Activated CD8-positive, alpha-beta memory T cell treated with anti-CD3 and anti-CD28 coated beads for 48 hours (primary cell): ENCODE measurements at places on chromosomes 7 and 10.

GRCh38 chr7:100679129-100679926, 5.8 kb downstream of the GNB2 start:
- DNase-seq, result no peak

GRCh38 chr7:476736-477360, 42.8 kb downstream of the PDGFA start:
- no peak for DNase-seq

GRCh38 chr10:131653140-131653539, 247.7 kb upstream of the PPP2R2D start:
- DNase-seq, result no peak

- DNase-seq, result no peak
Measured at GRCh38 chr7:149720372-149721083, 52.9 kb downstream of the ZNF467 start.

DNA sequence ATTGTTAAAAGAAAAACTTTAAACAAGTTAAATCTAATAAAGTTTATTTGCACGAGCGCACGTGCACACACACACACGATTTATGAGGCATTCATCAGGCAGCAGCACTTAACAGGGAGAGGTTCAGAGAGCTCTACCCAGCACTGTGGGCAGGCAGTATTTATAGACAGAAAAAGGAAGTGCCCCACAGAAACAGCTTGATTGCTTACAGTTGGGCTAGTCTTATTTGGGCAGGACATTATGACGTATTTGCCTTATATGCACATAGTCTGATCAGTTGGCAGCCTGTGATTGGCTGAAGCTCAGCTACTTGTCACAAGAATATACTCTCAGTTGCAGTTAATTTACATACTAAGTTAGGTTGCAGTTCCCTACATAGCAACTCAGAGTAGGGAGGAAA, 1.2 kb upstream of the SDHAF3 start:
- no peak for DNase-seq

GRCh38 chr10:87506956-87507355, 2.3 kb downstream of the MINPP1 start:
- no peak for DNase-seq

DNA sequence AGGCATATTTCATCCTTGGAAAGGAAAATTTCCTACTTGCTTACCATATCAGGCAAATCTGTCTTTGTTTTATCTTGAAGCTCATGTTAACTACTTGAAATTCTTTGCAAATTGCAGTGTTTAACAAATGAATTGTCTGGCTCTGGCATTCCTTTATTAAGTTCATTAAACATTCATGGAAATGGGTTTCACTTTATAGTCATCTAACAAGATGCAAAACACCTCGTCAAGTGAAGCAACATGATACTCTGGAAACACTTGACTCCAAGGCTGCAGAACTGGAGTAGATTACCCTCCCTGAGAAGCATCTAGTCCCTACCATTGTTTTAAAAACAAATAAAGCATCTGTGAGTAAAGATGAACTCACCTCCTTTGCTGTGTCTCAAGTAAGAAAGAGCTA, 1086.9 kb downstream of the NRG3 start:
- no peak for DNase-seq

DNA sequence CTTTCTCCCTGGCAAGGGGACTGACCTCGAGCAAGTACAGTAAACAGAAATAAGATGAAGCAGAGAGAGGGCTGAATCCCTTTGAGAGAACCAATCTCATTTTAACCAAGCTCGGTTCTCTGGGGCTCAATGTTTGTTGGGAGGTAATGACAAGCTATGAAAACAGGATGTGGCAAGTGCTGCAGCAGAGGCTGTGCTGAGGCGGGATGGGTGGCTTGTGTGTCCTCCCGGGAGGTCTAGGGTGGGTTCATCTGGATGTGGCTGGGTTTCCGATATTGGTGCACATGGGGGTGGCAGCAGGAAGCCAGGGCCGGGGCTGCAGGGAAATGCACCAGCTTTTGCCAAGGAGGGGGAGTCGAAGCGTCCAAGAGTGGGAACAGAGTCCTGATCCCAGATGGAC, 84.5 kb downstream of the AOAH start:
- peak; percentile 7 for DNase-seq

DNA sequence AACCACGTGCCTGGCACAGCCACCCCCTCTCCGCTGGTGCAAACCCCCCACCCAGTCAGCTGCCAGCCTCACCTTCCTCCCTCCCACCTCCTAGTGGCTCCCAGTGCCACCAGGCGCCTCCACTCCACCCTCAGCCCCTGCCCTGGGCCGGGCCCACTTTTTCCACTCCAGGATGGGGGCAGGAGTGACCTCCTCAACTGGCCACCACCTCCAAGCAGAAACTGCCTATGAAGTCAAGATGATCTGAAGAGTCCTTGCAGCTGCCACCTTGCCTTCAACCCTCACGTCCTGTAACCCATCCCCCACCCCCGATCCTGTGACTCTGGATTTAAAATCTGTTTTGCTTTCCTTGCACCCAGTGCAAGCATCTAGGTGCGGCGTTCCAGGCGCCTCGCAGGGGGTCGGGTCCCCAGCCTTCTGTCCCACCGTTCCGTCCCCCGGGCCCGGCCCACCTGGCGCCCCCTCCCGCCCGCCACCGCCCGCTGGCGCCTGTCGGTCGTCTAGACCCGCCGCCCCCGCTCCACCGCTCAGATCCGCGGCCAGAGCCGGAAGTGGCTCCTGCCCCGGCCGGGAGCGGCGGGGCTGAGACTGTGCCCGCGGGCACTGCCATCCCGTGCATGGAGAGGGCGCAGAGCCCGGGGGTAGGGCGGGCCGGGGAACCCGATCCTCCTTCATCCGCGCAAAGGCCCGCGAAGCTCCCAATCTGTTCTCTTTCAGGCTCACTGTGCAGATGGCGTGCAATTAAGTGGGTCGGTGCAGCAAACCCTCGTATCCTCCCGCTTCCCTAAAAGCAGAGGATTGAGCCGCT, 51.2 kb upstream of the GTF2I start:
- DNase-seq, result no peak

DNA sequence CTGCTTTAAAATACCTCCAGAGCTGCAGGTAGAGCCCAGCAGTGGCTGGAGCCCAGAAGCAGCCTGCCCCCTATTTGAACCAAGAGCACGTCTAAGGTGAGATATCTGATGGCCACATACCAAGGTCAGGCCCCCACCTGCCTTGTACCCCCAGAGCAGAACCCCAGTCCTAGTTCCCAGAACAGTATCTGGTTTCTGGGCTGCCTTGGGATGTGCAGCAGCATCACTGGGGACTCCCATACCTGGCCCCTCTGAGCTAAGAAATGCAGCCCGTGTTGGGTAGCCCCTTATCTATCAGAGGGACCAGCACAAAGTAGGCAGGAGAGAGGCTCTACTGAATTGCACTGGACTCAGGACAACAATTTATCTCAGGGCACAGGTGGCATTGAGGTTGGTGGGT, 8.9 kb downstream of the SFTPD start:
- DNase-seq, result no peak

- no peak for DNase-seq
Measured at GRCh38 chr7:120996988-120997345, 8.5 kb downstream of the CPED1 start.

DNA sequence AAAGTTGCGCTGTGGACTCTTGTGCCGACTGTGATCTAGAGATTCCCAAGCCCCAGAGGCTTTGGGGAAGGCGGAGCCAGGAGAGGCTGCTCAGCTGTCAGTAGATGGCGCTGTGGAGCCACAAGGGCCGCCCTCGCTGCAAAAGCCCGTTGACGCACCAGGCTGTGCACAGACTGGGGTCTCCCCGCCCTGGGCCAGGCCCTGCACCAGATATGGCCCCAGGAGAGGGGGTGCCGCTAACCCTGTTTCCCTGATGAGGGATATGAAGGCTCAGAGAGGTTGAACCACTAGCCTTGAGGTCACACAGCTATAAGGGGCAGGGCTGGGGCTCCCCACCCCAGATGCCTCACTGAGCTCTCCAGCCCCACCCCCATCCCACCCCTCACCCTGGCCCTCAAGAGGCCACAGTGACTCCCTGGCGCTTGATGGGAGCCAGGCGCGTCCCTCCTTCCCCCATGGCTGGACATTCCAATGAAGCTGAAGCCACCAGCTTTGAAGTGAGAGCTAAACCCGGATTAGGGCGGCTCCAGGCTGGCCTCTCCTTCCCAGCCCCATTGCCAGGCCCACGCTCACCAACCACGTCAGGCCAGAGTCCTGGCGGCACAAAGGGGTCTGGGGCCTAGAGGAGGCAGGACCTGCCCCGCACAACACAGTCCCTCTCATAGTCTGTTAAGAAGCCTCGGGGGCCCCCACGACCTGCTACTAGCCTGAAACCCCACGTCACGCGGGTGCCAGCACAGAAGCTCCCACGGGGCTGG, 26.4 kb downstream of the MYL10 start:
- DNase-seq, result peak; percentile 28

GRCh38 chr7:86926732-86927131, 132.7 kb downstream of the ELAPOR2 start:
- DNase-seq, result no peak

GRCh38 chr10:1963341-1963740, 226.0 kb upstream of the ADARB2 start:
- no peak for DNase-seq

GRCh38 chr10:128304271-128304670, 178.0 kb upstream of the MKI67 start:
- no peak for DNase-seq

GRCh38 chr10:6034371-6034770, 27.8 kb downstream of the IL2RA start:
- DNase-seq, result no peak

DNA sequence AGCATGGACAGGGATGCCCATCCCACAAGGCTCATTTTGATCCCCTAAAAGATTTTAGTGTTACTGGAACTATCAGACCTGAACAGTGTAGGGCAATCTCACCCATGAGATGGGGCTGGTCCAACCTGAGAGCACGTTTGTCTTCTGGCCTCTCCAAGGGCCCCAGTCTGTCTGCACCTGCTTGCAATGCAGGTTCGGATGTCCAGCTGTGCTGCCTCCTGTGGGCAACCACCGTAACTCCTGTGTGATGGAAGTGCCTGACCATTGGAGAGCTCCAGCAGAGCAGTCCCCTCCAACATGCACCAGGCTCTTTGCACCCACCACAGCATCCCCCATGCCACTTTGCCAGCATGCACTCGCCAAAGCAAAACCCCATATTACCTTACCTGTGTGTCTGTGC, 290.1 kb upstream of the KCND2 start:
- no peak for DNase-seq

DNA sequence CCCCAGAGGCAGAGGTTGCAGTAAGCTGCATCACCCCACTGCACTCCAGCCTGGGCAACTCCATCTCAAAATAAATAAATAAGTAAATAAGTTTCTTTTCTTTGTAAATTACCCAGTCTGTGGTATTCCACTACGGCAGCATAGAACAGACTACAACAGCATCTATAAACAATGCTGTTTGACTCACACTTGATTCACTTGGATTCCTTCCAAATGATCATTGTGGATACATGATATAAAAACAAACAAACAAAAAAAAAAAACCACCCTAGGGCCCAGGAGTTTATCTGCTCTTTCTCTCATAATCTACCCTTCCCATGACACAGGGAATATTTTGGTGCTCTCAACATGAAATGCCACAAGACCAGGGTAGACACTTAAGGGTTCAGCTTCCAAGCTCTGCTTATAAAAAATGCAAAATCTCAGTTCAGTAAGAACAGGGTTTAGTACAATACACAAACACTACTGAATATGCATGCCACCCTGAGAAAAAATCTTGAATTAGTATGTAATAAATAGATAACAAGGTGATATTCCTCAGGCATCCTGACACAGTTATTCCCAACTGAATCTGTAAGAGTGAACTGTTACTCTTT, 200.9 kb downstream of the FAM107B start:
- DNase-seq, result no peak

DNA sequence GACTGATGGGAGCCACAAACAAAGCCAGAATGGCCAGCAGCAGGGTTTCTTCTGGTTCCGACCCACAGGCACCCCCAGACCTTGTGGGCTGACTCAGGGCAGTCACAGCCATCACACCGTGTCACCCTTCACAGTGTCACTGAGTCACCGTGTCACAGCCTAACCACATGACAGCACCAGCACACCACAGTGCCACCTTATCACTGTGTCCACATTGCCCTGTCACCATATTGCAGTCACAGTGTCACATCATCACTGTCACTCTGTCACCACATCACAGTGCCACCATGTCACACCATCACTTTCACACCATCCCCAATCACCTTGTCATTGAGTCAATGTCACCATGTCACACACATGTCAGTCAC, 77.0 kb downstream of the OAT start:
- no peak for DNase-seq

DNA sequence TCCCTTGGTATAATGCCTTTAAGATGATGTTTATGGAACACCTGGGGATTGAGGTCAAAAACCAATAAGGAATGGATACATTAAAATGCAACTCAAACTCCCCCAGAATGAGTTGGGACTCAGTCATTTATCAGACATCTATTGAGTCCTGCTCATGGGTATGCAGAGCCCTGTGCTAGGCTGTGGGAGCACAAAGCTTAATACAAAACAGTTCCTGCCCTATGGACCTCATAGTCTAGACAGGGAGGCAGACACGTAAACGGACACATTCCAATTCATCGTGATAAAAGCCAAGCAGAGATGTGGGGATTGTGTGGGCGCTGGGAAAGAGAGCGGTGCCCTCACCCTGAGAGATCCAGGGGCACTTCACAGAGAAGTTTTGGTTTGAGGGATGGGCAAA, 181.7 kb downstream of the PTEN start:
- no peak for DNase-seq

DNA sequence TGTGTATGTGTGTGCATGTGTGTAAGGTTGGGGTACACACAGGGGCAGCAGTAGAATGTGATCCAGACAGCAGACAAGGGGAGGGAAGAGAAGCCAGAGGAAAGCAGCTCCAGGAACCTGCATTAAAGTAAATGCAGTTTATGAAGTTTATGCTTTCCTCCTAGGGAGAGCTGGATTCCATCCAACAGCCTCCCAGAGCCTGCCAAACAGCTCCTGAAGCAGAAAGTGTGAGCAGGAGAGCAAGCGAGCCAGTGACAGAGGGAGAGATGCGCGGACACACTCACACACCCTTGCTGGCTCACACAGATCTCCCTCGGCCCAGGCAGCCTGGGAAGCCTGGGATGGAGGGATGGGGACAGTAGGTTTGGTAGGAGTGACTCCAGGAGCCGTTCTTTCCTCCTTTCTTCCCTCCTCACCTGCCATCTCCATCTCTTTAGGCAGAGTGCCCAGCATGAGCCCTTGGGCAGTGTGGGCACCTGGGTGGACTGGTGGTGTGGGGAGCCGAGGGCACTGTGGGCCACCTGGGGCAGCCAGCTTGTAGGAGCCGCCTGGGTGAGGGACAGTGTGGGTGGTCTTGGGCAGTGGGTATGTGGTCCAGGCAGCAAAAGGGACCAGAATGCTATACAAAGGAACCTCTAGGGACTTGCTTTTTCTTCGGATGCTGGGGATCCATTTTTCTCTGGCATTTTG, 46.1 kb downstream of the PAX2 start:
- no peak for DNase-seq

- DNase-seq, result no peak
Measured at GRCh38 chr10:73119952-73120351, 9.7 kb downstream of the NUDT13 start.

DNA sequence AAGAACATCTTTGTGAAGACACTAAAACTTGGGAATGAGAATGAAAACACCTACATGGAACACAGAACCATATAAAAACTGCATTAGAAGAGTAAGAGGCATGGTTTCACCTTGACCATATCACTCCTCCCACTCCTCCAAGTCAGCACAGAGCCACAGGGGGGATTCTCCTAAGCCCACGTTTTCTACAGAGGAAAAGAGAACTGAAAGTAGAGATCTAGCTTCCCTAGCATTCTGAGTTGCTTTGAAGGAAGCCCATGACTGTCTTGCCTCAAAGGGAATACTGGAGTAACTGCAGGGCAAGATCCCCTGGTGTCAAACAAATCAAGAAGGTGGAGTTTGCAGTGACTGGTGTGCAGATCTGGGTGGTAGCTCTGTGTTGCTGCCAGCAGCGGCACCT, 43.9 kb downstream of the HBP1 start:
- DNase-seq, result no peak

GRCh38 chr7:28354601-28355402, 57.5 kb upstream of the CREB5 start:
- DNase-seq, result no peak
